Stimulated activated CD8-positive, alpha-beta memory T cell treated with anti-CD3 and anti-CD28 coated beads, Interleukin-4, amount 100 ng/mL, for 1 hour (primary cell): ENCODE measurements at places on chromosomes 6 and 20.

DNA sequence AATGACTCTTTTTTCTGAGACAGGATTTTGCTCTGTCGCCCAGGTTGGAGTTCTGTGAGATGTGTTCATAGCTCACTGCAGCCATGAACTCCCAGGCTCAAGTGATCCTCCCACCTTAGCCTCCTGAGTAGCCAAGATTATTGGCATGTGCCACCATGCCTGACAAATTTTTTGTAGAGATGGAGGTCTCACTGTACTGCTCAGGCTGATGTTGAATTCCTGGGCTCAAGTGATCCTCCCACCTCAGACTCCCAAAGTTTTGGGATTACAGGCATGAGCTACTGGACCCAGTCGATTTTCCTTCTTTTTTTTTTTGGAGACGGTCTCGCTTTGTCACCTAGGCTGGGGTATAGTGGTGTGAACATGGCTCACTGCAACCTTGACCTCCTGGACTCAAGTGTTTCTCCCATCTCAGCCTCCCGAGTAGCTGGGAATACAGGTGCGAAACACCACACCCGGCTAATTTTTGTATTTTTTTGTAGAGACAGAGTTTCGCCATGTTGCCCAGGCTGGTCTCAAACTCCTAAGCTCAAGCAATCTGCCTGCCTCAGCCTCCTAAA is 24.3 kb downstream of the BCL2L1 start:
- DNase-seq, result no peak

DNA sequence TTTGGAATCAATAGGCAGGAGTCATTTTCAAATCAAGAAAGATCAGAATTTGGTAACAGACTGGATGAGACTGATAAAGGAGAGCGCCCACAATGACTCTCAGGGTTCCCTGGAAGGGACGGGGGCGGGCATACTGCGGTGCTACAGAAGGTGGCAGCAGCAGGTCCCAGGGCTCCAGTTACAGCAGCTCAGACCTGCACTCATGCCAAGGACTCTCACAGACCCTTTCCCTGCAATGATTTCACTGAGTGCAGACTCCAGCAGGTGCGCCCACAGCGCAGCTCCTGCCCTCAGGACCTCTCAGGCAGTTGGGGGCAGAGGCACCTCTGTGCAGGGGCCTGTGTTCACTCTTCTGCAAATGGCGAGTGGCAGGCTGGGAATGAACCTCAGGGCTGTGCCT is 359.8 kb downstream of the ZFAND3 start:
- DNase-seq, result no peak

DNA sequence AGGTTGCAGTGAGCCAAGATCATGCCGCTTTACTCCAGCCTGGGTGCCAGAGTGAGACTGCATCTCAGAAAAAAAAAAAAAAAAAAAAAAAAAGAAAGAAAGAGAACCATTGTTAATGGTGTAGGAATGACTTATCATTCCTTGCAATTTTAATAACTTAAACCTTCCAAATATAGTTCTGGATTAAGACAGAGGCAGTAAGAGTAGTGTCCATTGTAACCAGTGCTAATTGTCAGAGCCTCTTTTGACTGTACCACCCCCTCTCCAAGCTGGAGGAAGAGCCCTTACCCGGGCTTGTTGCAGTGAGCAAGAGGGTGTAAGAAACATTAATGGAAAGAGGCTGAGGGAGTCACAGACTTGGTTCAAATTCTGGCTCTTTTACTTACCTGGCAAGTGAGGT is 53.8 kb downstream of the SASH1 start:
- no peak for DNase-seq

GRCh38 chr20:45037050-45037449 is 63.9 kb downstream of the KCNS1 start:
- no peak for DNase-seq

DNA sequence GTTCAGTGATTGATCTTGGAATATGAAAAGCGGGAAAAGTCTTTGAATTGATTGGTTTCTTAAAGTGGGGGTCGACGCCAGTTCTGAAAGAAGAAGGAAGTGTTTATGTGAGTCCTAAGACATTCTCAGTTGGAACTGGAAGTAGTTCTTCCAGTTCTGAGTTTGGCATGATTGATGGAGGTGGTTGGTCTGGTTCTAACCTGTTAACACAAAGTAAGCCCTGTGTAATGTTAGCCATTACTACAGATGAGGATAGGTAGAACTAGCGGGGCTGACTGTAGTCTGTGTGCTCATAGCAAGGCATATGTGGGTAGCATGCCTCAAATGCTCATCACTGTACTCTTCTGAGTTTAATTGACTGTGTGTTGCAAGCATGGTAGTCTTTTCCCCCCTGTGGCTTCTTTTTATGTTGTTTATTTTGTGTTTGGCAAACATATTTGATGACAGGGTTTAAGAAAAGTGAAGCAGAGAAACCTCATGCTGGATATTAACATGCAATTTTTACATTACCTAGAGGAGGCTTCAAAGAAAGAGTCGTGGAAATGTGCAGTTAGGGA is 24.9 kb downstream of the CITED2 start:
- no peak for DNase-seq

DNA sequence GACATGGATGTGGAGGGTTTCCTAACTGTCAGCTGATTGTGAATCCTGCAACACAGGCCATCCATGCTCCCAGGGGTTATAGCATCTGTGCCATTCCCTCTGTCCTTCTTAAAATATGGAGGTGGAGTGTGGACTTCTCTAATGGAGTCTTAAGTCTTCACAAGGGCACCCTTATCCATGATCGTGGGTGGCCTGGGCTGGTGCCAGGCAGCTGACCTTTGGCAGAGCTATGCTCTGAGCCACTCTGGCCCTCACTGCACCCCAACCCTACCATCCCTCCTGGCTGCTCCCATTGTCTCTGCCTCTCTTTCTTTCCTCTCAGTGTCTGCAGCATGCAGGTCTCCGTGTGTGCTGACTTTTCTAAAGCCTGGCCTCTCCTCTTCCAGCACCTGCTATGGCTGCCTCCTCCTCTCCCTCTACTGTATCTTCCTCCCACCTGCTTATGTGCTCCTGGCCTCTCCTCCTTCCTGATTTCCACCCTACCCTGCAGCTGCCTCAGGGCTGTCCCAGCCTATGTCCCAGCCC is 11.2 kb upstream of the PCMTD2 start:
- DNase-seq, result no peak

DNA sequence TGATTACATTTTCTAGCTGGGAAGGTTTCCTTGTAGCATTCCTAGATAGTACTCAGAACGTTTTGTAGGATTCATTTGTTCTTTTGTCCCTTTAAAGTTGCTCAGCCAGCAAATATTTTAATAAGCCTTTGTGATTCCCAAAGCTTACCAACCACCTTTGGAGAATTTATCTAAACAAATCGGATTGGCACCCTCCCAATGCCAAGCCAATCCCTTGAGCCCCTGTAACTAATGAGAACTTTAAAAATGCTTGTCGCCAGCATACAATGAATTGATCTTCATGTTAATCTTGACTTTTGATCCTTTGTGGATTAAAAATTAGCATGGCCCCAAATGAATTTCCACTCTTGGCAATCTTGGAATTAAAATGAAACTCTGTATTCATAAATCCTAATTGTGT is 559.5 kb downstream of the UTRN start:
- no peak for DNase-seq

DNA sequence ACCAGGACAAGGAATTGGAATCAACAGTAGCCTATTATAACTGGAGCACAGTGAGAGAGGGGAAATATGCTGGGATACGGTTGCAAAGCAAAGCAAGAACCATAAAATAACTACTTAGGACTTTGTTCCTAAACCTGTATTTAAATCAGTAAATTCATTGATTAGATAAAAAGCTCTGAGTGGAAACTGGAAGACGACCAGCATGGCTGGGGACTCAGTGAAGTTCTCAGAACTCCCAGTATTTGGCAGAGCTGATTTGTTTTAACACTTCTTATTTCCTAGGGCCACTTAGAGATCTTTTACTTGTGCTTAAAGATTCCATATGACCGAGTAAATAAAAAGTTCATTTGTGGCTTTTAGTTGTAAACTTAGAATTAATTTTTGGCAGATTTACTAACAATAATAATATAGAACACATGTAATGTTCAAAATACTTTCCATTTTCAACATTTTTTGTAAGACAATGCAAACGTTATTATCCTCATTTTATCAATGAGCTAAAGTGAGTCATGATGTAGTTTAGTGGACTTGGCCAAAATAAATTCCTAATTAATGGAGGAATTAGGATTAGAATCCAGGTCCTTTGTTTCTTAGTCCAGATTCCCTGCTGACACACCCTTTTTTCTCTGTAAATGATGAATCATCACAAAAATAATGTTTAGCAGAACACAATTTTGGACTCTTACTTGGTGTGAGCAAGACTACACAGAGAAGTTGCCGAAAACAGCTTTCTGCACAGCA is 392.9 kb downstream of the GJA1 start:
- no peak for DNase-seq

- DNase-seq, result no peak
These were observed 35.8 kb upstream of the BCAS1 start for GRCh38 chr20:54106162-54106561.

DNA sequence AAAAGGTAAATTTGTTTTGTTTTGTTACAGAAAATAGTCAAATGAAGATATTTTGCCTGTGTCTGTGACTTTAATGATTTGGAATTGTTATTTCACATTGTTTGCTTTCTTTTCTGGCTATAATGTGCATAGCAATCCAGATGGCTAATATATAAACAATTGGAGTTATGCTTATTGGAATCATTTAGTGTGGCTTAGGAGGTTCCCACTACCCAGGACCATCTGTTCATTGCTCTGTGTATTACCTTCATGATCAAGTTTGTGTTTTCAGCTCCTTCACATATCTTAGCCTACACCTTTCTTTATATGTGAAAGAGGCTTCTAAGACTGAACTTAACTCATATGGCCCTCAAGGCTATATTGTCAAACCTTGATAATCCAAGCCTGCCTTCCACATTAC is 232.9 kb downstream of the BCKDHB start:
- no peak for DNase-seq

DNA sequence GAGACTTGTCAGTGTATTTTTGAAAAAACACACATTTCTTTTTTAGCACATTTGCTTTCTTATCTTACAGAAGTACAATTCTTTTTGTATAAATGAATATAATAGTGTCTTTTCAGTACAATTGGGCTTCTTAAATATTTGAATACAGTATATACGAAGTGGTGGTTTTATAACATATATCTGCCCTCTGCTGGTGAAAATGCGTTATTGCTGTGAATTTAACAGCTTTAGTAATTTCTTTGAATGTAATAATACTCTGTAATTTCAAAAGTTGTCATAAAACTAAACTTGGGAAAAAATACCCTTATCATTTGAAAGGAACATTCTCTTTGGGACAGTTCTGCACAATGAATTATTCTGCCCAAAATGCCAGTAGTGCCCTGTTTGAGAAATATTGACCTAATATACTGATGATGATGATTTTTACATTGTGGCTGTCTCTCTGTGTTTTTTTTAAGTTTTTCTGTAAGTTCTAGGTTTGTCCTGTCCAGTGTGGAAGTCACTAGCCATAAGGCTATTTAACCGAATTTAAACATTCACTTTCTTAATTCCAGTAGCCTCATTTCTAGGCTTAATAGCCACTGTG is 19.0 kb downstream of the SMAP1 start:
- no peak for DNase-seq

DNA sequence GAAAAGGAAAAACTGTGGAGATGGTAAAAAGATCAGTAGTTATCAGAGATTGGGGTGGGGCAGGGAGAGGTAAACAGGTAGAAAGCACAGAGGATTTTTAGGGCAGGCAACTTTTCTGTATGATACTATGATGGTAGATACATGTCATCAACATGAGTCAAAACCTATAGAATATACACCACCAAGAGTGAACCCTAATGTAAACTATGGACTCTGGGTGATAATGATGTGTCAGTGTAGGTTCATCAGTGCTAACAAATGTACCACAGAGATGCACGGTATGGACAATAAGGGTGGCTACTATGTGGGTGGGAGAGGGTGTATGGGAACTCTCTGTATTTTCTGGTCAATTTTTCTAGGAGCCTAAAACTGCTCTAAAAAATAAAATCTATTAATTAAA is 18.5 kb downstream of the PACSIN1 start:
- no peak for DNase-seq

- no peak for DNase-seq
These were observed 18.8 kb upstream of the MRGBP start for GRCh38 chr20:62777528-62777830.

- no peak for DNase-seq
These were observed 92.9 kb downstream of the PLEKHG1 start for GRCh38 chr6:150692604-150693003.

DNA sequence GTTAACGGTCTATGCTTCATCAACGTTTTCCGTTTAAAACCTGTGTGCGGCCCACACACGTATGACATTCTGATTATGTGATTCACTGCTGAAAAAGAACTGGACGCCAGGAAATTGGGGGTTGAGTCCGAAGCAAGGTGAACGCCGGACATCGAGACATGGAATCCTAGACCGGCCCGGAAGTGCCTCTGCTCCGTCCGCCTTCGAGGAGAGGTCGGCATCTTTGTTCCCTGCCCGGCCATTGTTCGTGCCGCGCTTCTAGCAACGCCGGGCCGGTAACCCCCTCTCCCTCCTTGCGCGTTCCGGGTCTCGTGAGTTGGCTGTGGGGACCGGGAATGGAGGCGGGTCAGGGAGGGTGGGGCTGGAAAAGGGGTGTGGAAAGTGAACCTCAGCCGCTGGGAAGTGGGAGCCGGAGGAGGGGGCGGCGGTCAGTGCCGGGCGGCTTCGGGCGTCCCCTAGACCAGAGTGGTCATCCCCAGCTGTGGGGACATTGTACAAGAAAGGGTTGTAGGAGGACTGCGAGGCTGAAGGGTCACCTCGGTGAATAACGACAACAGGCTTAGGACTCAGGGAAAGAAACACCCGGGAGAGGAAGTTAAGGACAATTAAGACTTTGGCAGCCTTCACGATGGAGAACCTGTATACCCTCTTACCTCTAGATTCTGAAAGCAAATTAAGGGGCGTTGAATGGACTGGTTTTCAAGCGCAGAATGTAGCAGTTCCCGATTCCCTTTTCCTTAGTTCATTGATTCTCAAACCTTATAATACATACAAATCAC is at the start of gene ZSCAN9:
Gene ZSCAN9, plus strand, starts transcription at position 220 of the 779 bp plus-strand sequence. CDS start 1,810 bp downstream, outside the sequence.
- no peak for DNase-seq

DNA sequence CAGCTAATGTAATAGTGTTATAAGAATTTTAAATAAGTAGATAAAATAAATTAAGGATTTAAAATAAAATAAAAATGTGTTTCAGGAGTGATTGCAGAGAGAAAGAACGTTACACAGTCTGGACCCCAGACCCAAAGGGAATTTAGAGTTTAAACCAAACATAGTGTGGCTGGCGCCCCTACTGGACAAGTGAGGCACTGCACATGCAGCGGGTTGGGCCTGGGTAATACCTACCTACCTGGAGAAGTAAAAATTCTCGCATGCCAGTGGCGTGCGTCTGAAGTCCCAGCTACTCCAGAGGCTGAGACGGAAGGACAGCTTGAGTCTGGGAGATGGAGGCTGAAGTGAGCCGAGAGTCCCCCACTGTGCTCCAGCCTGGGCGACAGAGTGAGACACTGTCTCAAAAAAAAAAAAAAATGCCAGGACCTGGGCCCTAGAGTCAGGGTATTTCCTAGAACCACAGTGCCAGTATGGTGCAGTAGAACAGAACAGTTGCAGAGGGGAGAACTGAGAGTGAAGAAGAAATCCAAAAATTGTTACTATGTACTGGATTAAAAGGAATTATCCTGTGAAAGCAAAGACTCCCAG is 71.4 kb upstream of the TCF21 start:
- no peak for DNase-seq

GRCh38 chr20:34927736-34928135 is 27.9 kb downstream of the GSS start:
- no peak for DNase-seq
